CD8-positive, alpha-beta T cell (primary cell): ENCODE measurements at places on chromosomes 1 and 21. TPM values are rescaled to one million over a fixed set of nuclear protein-coding genes. Genes with fewer than 3 reads are reported as not detected.

CRYAA gene
- not detected for total RNA-seq

AURKAIP1 gene
- total RNA-seq, result 58.4 TPM

DNA sequence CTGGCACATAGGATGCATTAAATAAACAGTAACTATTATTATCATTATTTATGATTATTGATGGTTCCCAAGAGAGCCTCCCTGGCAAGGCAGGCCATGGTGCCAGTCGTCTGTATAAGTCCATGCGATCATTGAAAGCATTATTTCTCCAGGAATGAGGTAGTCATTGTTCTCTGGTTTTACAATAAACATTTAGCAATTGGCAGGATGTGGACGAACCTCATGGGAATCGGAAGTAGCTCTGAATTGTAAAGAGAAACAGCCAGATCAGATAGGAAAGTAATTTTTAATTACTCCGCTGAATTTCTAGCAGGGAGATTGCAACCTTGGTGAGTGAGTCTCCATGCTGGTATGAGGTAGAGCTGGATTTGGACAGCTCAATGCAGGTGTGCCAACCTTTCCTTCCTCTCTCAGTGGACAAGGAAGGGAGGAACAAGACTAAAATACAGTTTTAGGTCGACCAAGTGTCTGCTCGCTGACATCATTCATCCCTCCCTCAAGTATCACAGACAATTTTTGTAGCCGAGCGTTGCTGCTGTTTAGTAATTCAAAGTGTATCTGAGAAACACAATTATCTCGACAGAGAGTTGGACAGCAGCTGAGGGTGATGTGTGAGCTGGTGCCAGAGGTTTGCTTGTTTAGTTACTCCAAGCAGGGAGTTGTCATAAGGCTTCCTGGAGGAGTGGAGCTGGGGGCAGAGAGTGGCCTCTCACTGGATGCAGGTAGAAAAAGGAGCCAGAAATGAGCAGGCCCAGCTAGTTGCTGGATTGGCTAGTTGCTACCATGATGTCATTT lies 250.8 kb downstream of the KCNJ6 start:
- no peak for DNase-seq

GRCh38 chr1:207070811-207071210 lies 17.7 kb downstream of the PFKFB2 start:
- no peak for DNase-seq

GRCh38 chr1:95086949-95087533 lies 14.3 kb upstream of the ALG14 start:
- DNase-seq, result no peak
